Activated naive CD8-positive, alpha-beta T cell treated with anti-CD3 and anti-CD28 coated beads, Interleukin-2, amount 50 U/mL, for 24 hours (primary cell): ENCODE measurements at places on chromosomes 3 and 15.
A peak's percentile ranks its signal among the peaks of the same experiment; 100 is the strongest.

GRCh38 chr3:24519368-24520100 is 24.9 kb upstream of the THRB start:
- DNase-seq: no peak
- H3K27ac ChIP-seq: no peak overlapping the region
- peaks cover 2% of the 10 kb centered on the region for H3K36me3 ChIP-seq
- peaks cover 7% of the 10 kb centered on the region for H3K4me1 ChIP-seq

DNA sequence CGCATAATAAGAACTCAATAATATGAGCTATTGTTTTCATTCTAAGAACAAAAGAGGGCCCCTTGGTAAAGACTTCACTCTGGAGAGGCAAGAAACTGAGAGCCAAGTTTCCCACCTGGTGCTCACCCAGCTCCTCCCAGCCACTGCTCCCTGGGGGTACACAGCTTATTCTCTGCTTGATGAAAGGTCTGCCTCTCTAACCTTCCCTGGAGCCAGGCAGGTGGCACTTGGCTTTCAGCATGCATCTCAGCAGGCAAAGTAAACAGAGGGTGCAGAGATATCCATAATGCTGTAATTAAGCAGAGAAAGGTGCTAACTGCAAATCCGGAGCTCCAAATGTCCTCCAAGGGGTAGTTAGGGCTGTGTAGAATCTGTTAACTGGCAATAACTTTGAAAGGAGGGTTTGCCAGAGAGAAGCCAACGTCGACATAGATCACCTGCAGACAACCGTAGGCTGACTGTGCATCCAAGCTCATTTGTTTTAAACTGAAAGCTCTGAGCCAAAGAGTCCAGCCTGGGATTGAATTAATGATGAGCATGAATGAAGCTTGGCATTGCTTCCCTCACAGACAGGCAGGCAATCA is 159.6 kb upstream of the PROK2 start:
- H3K4me1 ChIP-seq: no peaks in the 10 kb centered on the region
- H3K27me3 ChIP-seq: peaks cover 7% of the 10 kb centered on the region
- H3K27ac ChIP-seq: no peak overlapping the region
- H3K4me3 ChIP-seq: no peak overlapping the region

DNA sequence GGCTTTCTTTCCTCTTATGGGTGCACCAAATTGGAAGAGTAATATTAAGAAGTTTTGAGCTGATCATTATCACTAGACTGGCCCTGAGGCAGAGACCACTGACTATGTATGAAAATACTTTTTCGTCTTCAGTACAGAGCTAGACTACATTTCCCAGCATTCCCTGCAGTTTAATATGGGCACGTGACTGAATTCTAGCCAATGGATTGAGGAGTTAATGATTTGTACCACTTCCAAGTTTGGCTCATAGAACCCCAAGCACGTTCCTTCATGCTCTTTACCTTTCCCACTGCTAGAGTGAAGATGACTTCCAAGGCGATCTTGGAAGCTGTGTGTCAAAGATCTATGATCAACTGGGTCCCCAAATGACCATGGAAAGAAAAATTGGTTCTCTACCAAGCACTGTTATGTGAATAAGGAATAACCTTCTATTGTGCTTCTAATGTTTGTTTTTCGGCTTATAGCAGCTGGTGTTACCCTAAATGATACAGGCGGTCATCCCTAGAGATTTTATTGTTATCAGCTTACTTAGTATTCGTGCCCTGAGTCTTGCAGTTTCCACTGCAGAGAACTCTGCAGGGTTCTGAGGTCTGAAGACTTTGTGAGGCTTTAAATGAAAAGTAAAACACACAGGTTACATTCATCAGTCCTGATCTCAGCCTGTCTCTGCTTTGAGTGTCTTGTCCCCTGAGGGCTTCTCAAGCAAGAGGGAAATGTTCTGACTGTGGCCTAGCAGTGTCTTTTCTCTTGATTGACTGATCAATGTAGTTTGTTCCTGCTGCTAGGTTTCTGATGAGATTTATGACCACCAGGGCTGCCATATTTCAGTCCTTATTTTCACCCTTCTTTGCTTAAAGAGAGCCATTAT is 486.8 kb downstream of the PDCD6IP start:
- no peak overlapping the region for H3K4me3 ChIP-seq
- no peak overlapping the region for H3K27ac ChIP-seq
- no peaks in the 10 kb centered on the region for H3K36me3 ChIP-seq
- DNase-seq: no peak
- H3K4me1 ChIP-seq: no peaks in the 10 kb centered on the region

DNA sequence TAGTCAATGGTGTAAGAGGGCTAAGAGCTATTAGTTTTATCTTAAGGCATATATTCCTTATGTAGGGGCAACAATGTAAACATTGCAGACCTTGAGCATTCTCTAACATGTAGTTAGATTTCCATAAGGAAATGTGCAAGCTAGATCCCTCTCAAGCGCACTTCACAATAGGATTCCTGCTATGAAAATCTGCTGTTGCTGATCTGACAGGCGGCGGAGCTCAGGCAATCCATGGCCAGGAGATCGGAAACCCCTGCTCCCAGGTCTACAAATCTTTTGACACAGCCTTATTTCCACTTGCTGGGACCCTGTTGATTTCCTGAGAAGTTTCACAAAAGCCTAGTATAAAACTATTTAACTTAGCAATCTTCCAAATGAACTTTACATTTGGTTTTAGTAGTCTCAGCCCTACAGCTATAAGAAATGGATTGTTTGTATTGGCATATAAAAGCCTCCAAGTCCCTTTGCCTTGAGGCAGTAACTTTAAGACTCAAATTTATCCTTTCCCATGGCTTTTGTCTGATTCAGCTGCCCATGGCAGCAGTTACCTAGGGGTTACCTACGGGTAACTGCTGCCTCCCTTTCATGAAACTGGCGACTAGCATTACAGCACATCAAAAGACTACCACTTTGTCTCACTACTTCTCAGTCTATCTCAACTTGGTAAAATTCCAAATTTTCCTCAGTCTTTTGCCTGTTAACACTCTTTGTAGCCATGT is 22.7 kb downstream of the TRA2B start:
- DNase-seq: no peak
- peak overlapping the region; percentile 66 for H3K27ac ChIP-seq
- no peak overlapping the region for H3K4me3 ChIP-seq
- peaks cover 6% of the 10 kb centered on the region for H3K4me1 ChIP-seq
- H3K27me3 ChIP-seq: no peaks in the 10 kb centered on the region

- H3K36me3 ChIP-seq: no peaks in the 10 kb centered on the region
- no peaks in the 10 kb centered on the region for H3K27me3 ChIP-seq
Observed at GRCh38 chr3:145492456-145492855, 668.5 kb downstream of the PLOD2 start.

DNA sequence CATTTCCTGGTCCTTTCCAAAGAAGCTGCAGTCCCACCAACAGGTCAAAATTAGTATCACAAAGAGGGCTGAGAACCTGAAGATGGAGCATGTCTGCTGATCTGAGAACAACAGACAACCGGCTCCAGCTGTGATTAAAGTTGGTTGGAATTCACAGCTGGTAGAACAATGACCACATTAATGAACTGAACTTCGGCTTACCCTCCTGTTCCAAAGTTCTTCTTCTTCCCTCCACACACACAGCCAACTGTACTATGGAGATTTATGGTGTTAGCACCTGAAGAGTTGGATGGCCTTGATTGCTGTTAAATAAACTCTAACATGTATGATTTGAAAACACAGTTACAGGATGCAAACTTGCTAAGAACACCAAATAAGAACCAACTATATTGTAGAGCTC is 27.4 kb upstream of the ROPN1 start:
- no peaks in the 10 kb centered on the region for H3K4me1 ChIP-seq
- DNase-seq: no peak
- H3K36me3 ChIP-seq: no peaks in the 10 kb centered on the region
- H3K27me3 ChIP-seq: peaks cover 38% of the 10 kb centered on the region
- H3K4me3 ChIP-seq: no peak overlapping the region

- no peaks in the 10 kb centered on the region for H3K27me3 ChIP-seq
- peaks cover 7% of the 10 kb centered on the region for H3K4me1 ChIP-seq
- H3K36me3 ChIP-seq: peaks cover 4% of the 10 kb centered on the region
- no peak overlapping the region for H3K27ac ChIP-seq
- H3K4me3 ChIP-seq: no peak overlapping the region
Observed at GRCh38 chr15:75565062-75565970, 13.8 kb downstream of the PTPN9 start.

DNA sequence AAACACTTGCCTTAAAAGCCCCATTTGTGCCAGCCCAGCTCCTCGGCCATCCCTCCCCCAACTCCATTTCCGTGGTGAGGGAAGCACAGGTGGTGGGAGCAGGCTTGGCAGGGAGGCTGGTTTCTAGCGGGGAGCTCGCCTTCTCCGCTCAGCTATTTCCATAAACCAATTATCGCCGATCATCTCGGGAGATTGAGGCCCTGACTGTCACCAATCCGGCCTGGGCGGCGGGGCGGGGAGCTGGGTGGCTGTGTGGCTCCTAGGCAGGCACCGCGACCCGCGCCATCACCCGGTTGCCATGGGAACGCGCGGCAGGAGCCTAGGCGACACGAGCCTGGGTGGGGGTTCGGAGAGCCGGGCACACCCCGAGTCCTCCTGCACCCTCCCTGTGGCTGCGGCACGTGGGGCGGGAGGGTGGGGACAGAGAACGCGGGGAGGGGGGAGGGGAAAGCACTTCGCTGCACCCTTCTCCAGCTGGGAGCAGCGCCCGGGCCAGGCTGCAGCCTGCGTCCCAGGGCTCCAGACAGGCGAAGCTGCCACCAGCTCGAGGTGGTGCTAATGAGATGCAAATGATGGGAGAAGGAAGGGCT is 9.3 kb downstream of the CCDC33 start:
- no peak overlapping the region for H3K4me3 ChIP-seq
- H3K36me3 ChIP-seq: no peaks in the 10 kb centered on the region
- no peak overlapping the region for H3K27ac ChIP-seq
- peaks cover 8% of the 10 kb centered on the region for H3K4me1 ChIP-seq

- no peak overlapping the region for H3K4me3 ChIP-seq
- peaks cover 12% of the 10 kb centered on the region for H3K4me1 ChIP-seq
- no peaks in the 10 kb centered on the region for H3K27me3 ChIP-seq
- no peak for DNase-seq
- H3K27ac ChIP-seq: no peak overlapping the region
- H3K36me3 ChIP-seq: peaks cover 28% of the 10 kb centered on the region
Observed at GRCh38 chr3:66423791-66424190, 77.0 kb downstream of the LRIG1 start.

GRCh38 chr3:140859592-140860336 is 81.9 kb upstream of the SLC25A36 start:
- H3K4me3 ChIP-seq: no peak overlapping the region
- no peaks in the 10 kb centered on the region for H3K36me3 ChIP-seq
- DNase-seq: no peak
- no peaks in the 10 kb centered on the region for H3K4me1 ChIP-seq
- H3K27ac ChIP-seq: no peak overlapping the region

GRCh38 chr3:11600501-11601282 is 43.0 kb downstream of the VGLL4 start:
- DNase-seq: no peak
- peak overlapping the region; percentile 33 for H3K4me3 ChIP-seq
- H3K27ac ChIP-seq: peak overlapping the region; percentile 87
- H3K27me3 ChIP-seq: no peaks in the 10 kb centered on the region
- H3K4me1 ChIP-seq: peaks cover 51% of the 10 kb centered on the region

DNA sequence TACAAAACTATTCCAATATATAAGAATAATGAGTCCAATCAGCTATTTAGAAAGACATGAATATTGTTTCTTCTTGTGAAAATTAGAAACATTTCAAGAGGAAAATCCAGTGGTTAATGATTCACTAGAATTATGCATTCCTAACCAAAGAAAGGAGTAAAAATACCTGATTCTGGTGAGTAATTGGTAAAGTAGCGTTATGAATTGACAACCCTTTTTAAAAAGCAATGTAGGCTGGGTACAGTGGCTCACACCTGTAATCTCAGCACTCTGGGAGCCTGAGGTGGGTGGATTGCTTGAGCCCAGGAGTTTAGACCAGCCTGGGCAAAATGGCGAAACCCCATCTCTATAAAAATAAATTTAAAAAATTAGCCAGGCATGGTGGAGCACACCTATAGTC is 43.3 kb downstream of the TOPAZ1 start:
- no peak overlapping the region for H3K4me3 ChIP-seq
- H3K27ac ChIP-seq: no peak overlapping the region
- no peak for DNase-seq
- no peaks in the 10 kb centered on the region for H3K4me1 ChIP-seq
- no peaks in the 10 kb centered on the region for H3K36me3 ChIP-seq
- H3K27me3 ChIP-seq: peaks cover 11% of the 10 kb centered on the region

- no peak for DNase-seq
- H3K27me3 ChIP-seq: no peaks in the 10 kb centered on the region
- H3K4me3 ChIP-seq: no peak overlapping the region
- H3K36me3 ChIP-seq: no peaks in the 10 kb centered on the region
- H3K4me1 ChIP-seq: no peaks in the 10 kb centered on the region
Observed at GRCh38 chr3:155682426-155683343, 62.2 kb downstream of the PLCH1 start.

DNA sequence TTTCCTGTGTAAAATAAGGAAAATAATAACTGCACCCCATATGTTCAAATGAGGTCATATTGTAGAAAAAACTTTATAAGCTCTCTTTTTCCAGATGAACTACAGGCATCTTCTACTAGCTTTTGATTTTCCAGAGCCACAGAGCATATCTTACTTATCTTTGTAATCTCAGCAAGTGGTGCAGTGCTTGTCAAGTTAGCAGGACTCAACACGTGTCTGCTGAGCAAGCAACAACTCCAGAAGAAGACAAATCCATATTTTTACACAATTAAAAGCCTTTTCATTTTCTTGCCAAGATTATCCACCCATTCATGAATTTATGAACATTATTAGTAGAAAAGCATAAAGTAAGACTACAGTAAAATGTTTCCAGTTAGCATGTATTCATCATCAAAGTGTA is 14.4 kb upstream of the TSC22D2 start:
- peaks cover 8% of the 10 kb centered on the region for H3K4me1 ChIP-seq
- no peak overlapping the region for H3K4me3 ChIP-seq
- no peak overlapping the region for H3K27ac ChIP-seq
- no peaks in the 10 kb centered on the region for H3K27me3 ChIP-seq

DNA sequence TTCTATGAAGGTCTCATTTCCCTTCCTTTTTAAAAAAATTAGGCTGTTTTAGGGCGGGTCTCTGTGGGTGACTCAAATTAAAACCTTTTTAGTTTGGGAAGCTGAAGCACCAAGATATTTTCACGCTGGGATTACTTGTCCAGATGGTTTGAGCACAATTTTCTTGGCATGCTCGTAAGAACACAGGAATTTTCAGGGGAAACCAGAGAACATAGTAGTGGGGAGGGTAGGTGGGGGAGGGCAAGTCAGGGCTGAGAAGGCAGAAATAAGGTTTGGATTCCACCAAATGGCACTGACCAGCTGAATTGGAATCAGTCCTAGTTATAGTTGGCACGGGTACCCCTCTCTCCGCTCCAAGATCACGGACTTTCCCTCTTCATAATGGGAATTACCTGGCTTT is 97.3 kb upstream of the LRIG1 start:
- H3K4me3 ChIP-seq: no peak overlapping the region
- peaks cover 8% of the 10 kb centered on the region for H3K4me1 ChIP-seq
- no peak overlapping the region for H3K27ac ChIP-seq
- DNase-seq: no peak
